ENCODE measurements at places on chromosomes 16 and 17.

GRCh38 chr16:67336648-67337047 lies 10.0 kb downstream of the LRRC36 start:
- DNase-seq, result peak; percentile 53

DNA sequence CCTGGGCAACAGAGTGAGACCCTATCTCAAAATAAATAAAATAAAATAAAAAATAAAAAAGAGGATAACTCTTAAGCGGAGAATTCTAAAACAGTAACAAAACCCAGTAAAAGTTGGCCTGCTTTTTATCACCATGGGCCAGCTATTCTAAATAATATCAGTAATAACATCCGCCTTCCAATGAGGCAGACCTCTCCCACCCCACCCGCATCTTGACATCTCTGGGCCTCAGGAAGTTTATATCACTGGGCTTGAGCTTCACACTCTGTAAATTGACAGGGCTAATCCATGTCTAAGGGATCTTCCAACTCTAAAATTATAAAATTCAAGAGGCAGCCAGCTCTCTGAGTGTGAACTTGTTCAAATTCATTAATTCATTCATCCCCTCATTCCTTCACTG lies 82.9 kb upstream of the MTMR4 start:
- DNase-seq, result no peak

DNA sequence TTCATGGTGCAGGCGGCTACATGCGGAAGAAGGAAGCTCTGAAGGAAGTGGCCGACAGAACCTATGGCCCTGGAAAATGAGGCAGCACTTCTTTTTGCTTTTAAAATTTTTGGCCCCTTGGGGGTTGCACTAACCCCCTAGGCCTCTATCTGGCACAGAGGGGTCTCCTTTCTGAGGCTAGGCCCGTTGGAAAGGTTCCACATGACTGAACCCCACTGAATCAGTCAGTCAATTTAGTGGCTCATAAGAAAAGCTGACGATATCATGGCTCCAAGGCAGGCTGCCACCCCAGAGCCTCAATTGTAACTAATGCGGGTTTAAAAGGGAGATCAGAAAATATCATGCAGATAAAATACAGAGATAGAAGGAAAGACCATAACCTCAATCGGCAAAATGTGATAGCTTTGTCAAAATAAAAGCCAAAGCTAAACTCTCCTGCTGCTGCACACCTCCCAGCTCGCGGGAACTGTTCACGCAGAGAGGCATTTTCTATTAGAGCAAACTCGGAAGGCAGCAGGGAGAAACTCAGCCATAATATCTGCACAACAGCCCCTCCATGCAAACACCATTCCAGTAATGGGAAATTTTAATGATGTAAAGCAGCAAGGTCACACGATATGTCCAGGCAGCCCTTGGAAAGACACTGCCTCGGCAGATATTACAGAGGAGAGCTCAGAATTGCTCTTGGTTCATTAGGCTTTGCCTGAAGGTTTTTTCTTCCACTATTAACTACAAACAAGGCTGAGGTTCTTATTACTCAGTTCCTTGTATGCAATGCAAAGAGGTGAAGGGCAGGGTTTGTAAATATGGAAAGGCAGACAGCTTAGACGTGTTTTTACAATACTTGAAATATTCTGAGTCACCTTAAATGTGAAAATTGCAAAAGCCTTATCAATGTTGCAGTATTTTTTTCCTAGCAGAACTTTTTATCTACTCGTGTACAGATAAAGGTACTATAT lies 200.4 kb upstream of the PMFBP1 start:
- DNase-seq, result peak; percentile 45

DNA sequence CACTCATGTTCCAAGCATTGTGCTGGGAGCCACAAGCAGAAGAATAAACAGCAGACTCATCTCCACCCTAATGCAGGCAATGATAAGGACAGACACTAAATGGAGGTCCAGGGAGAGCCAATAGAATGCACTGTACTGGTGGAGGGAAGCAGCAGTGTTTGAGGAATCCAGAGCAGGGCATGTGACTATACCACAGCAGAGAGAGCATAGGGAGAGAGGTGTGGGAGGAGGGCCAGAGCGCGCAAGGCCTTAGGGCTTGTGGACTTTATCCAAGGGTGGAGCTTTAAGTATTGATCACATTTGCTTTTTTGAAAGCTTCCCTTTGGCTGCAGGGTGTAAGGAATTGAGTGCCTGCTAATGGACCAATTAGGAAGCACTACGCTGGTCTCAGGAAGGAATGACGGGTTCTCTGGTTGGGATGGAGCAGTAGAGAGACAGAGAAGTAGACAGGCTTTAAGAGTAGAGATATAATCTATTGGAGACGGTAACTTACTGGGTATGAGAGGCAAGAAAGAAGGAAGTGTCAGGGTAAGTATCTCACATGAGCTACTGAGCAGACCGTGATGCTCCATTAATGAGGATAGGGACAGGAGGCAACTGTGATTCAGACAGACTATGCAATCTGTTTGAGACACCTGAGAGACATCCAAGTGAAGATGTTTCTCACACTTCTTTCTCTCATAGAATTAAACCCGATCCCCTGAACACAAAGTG lies 82.2 kb downstream of the MYO1D start:
- DNase-seq, result no peak

- no peak for DNase-seq
Observed at GRCh38 chr16:11805556-11805955, 8.5 kb upstream of the ZC3H7A start.

Measured in epithelial cell of esophagus (primary cell).